Activated CD4-positive, alpha-beta T cell treated with anti-CD3 and anti-CD28 coated beads for 1 hour (primary cell): ENCODE measurements at places on chromosomes 6 and 20.
A peak's percentile ranks its signal among the peaks of the same experiment; 100 is the strongest.

DNA sequence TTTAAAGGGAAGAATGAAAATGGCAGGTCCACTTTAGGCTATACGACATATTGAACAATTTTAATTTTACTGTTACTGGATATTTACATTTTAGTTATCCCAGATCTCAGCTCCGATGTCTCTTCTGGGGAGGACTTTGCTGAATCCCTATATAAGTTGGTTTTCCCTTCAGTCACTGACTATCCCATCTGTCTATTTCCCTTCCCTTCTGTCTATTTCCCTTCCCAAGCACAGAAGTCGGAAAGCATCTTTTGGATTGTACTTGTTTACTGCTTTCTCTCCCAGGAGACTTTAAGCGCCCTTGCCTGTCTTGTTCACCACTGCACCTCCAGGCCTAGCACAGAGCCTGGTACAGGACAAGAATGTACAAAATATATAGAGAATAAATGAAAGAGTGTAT is 165.8 kb upstream of the SALL4 start:
- no peak for DNase-seq

GRCh38 chr6:145022199-145022796 is 713.0 kb downstream of the EPM2A start:
- no peak for DNase-seq

DNA sequence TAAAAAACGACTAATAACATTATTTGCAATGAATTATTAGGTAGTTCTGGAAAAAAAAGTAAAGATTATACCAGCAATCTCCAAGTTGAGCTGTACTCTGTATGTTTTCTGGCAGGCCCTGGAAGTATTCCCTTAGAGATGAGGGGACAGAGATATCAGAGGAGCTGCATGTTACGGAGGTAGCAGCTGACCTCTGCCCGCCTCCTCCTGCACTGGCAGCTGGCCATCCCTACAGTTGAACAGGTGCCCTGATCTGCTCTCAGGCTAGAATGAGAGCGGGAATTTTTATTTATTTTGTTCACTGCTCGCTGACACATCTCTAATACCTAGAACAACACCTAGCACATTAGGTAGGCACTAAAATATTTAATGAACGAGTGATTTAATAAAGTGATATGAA is 23.1 kb downstream of the FBXL4 start:
- no peak for DNase-seq

- DNase-seq: no peak
Measured at GRCh38 chr6:39166912-39167290, 51.9 kb upstream of the SAYSD1 start.

DNA sequence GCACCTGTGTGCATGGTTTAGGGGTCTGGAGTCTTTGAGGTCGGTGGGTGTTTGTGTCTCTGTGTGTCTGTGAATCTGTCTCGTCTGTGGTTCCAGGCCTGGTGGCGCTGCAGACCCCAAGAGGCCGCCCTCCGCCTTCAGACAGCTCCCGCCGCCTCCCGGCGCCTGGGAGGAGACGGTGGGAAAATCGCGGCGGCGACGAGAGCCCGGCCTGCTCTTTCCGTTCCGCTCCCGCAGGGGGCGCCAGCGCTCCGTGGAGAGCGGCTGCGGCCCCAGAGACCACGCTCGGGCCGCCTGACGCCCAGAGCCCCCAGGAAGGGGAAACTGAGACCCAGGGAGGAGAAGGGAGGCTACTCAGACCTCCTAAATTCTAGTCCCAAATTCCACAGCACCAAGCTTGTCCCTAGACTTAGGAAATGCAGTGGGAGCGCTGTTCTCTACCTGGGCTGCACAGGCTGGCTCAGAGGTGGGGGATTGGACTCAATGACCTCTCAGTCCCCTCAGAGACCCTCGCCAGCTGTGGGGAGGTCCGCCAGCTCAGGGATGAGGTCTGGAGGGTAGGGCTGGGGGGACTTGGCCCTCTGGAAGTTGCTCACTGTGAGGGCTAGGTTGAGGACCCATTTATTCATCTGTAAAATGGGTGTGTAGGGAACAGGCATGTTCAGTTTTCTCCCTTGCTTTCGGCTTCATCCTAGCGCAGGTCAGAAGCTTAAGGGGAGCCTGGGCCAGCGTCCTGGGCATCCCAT is 36.9 kb upstream of the BLCAP start:
- peak; percentile 10 for DNase-seq
